SK-N-MC (cell line): ENCODE measurements at places on chromosomes 12 and 14.

DNA sequence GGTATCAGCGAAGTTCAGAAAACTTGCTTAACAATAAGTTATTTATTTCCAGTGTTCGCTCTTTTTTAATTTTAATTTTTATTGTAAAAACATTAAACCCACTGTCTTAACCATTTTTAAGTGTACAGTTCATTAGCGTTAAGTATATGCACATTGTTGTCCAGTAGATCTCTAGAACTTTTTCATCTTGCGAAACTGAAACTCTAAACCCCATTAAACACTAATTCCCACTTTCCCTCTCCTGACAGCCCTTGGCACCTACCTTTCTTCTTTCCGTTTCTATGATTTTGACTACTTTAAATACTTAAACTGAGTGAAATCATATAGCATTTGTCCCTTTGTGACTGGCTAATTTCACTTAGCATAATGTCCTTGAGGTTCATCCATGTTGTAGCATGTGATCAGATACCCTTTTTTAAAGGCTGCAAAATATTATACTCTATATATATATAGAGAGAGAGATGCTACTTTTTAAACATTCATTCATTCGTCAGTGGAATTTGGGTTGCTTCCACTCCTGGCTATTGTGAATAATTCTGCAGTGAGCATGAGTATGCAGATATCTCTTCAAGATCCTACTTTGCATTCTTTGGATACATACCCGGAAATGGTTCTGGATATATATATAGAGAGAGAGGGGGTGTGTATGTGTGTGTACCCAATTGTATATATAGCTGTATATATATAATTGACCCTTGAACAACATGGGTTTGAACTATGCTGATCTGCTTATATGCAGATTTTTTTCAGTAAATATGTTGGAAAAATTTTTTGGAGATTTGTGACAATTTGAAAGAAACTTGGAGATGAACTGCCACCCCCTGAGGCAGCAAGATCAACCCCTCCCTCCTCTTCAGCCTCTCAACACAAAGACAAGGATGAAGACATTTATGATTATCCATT, 74.7 kb upstream of the EVL start:
- DNase-seq = no peak

GRCh38 chr12:6178981-6179761, 21.0 kb upstream of the CD9 start:
- DNase-seq = no peak

- no peak for DNase-seq
Measured at GRCh38 chr14:22998329-22999012, 11.5 kb downstream of the C14orf93 start.

DNA sequence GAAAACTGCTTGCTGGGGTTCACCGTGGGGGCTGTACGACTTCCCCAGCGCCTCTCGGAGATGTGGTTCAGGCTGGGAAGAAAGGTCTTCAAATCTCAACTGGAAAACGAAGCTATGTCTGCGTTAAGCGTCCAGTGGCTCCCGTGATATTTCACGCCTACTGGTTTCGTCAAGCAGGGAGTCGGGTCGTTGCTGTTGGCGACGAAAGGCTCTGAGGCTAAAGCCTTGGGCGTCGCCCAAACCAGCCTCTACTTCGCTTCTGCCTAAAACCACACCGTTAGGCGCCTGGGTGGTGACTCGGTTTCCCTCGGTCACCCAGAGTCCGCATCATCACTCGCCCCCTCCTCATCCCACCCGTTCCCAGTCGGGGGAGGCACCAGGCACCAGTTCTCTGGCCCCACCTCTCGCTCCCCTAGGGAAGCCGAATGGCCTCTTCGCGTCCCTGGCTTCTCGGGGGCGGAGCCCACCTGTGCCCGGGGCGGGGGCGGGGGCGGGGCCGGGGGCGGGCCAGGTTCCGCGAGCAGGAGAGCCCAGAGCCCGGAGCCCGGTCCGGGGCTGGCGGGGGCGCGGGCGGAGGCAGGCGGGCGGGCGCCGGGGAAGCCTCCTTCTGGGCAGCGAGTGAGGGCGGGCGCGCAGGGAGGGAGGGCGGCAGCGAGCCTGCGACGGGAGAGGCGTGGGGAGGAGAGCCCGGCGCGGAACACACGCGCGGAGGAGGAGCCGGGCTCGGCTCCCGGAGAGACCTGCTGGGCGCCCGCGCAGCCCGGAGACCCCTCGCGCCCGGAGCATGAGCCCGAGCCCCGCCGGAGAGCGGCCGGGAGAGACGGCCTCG, at the start of gene B4GALNT3:
Gene B4GALNT3, plus strand, starts transcription at position 510 of the 829 bp plus-strand sequence. CDS start 438 bp downstream, outside the sequence.
- DNase-seq = no peak

GRCh38 chr12:51424662-51425539, at the start of gene SLC4A8:
TSS of gene SLC4A8 (plus strand) at chr12:51424831. CDS start at chr12:51424988, 157 bp downstream.
- DNase-seq = no peak

DNA sequence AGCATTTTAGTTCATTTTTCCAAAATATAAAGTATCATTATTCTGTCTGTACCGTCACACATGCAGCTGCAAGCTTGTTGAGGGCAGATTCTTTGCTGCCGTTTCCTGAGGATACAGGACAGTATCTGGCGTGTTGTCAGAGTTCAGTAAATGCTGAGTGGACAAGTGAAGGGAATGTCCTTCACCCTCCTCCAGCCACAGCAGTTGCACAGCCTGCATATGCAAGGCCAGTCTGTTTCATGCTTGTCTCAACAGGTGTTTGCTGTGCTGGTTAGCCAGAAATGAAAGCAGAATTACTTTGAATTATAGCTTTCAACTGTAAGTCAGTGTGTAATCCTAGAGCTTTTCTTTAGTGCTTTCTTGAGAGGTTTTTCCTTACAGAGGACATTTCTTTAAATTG, 36.5 kb downstream of the TDP1 start:
- no peak for DNase-seq

DNA sequence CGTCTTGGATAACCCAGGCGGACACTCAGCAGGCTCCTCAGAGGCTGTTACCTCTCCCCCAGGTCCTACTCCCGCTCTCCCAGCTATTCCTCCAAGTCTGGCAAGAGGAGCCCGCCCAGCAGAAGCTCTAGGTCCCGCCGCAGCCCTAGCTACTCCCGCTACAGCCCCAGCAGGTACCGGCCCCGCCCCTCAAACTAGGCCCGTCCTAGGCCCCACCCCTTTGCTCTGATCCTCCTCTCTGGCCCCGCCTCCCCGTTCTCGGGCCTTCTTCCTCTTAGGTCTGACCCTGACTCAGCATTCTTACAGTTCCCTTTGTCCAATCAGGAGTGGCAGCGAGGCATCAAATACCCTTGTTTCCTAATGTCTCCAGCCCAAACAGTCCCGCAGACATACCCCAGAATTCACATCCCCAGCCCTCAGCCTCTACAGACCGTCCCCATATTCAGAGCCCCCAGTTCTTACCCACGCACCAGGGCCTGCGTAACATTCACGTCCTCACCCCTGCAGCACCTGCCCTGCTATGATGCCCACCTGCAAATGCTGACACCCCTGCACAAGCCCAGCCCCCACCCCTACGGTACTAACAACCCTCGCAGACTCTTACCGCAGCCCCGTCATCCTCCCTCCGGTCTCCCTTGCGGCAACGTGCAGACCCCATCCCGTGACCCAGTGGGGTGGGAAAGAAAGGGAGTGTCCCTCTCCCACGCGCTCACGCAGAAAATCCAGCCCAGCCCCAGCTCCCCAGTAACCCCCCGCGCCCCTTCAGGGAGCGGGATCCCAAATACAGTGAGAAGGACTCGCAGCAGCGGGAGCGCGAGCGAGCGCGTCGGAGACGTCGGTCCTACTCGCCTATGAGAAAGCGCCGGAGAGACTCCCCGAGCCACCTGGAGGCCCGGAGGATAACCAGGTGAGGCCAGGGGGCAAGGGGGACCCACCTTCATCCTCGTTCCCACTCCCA, 25.0 kb upstream of the HSPB8 start:
- DNase-seq = no peak

- no peak for DNase-seq
Measured at GRCh38 chr14:58398495-58398894, 2.8 kb downstream of the TOMM20L start.

GRCh38 chr12:38282886-38283285, 33.7 kb upstream of the ALG10B start:
- DNase-seq = no peak

- DNase-seq = no peak
Measured at GRCh38 chr12:34333337-34333736, 311.0 kb downstream of the ALG10 start.

- no peak for DNase-seq
Measured at GRCh38 chr12:106645465-106646330, 62.9 kb downstream of the RFX4 start.

DNA sequence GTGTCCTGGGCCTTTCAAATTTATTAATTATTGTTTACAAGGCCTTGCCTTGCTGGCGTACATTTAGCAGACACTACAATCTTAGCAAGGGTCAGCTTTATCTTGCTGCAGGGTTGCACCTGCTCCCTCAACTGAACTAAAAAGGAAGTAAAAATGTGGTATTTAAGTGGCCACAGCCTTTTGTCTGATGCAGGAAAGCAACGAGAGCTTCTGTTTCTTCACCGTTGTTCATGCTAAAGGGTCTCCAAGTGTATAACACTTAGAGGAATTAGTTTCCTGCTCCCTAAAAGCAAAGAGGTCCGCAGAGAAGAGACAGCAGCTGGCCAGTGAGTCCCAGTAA, 62.8 kb upstream of the EGLN3 start:
- no peak for DNase-seq

DNA sequence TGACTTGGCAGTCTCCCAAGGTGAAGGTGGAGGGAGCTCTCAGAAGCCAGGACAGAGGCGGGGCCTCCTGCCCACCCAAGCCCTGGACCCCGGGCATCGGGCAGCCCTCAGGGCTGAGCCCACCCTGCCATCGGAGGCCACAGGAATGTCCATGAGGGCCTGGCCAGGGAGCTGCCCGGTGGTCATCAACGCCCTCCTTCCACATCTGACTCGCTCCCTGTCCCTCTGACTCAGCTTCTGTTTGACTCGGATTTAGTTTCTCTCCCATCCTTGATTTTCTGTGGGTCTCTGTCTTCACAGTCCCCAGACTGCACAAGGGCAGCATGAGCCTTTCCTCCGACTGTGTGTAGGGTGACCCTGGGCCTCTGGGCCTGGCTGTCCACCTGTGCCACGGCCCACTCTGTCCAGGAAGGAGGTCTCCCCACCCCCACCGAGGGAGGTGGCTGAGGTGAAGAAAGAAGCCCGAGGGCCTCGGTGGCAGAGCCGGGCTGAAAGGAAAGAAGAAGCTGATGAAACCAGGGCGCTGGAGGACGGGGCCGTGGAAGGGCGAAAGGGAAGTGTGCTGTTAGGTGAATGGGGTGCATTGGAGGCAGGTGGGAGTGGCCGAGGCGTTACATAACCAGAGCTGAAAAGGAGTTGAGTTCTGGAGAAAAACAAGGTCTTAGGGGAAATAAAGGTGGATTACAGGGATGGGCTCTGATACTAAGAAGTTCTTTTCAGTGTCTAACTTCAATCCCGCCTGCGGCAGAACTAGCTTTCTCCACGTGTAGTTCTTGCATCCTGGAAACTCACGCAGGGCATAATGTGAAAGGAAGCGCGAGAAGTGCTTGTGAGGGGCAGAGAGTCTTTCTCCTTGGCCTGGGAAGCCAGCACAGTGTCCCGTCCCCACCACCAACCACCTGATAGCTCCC, 16.7 kb upstream of the TMEM106C start:
- no peak for DNase-seq

DNA sequence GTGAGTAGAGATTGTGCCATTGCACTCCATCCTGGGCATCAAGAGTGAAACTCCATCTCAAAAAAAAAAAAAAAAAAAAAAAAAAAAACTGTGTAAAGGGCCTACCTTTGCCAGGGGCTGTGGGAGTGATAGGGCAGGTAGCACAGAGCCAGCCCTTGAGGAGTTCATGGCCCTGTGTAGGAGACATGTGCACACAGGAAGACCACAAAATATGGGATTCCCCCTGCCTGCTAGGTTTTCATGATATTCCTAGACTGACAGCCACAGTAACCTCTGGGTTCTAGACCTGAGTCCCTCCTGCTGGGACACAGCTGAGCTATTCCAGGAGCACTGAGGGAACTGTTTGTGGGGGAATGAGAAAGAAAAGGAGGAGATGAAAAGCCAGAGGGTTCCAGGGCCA, 8.3 kb upstream of the SPTSSA start:
- DNase-seq = no peak

GRCh38 chr12:102513272-102513671, 32.9 kb upstream of the IGF1 start:
- DNase-seq = no peak

- no peak for DNase-seq
Measured at GRCh38 chr12:47107926-47108325, 28.2 kb upstream of the AMIGO2 start.

- no peak for DNase-seq
Measured at GRCh38 chr12:7937833-7938506, 2.0 kb upstream of the SLC2A3 start.

- DNase-seq = no peak
Measured at GRCh38 chr12:3456809-3457208, 34.2 kb upstream of the PRMT8 start.
